ENCODE measurements at places on chromosomes 5 and 9. TPM values are rescaled to one million over a fixed set of nuclear protein-coding genes. Genes with fewer than 3 reads are reported as not detected.
A peak's percentile ranks its signal among the peaks of the same experiment; 100 is the strongest.

F2RL2 gene
- 3.5 TPM for total RNA-seq

SPINK4 gene
- not detected for total RNA-seq

GRCh38 chr5:122014236-122014935 lies 52.6 kb downstream of the SRFBP1 start:
- DNase-seq: no peak

- DNase-seq: no peak
Observed at GRCh38 chr9:121974421-121974820, 118.7 kb downstream of the TTLL11 start.

DNA sequence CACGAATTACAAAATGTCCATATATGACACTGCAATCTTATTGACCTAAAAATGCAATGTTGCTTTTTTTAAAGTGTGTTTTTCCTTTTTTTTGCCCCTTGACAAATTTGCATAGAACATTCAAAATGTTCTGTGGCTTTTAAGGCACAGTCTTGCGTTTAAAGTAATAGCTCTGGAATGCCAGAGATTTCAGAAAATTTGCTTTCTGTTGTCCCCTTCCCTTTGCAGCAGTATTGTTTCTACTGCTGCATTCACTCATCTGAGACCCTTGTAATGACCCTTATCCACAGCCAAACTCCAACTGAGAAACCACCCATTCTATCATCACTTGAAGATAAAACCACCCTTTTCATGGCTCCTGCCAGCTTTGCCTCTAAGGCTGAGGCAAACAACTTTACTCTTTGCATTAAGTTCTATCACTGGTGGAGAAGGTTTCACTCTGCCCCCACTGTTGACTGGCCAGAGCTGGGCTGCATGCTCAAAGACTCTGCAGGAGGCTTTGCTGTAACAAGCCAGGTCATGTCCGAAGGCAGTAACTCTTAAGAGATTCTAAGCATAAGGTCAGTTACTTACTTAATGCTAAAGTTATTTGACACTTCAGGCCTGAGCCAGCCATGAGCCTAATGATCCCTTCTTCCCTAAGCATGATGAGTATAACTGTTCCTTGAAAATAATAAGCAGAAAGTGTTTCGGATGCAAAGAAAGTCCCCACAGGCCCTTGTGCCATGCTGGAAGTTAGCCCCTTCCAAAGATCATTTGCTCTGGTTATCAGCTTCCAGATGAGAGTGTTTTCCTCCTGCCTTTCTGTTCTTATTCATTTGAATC lies 101.9 kb downstream of the CD180 start:
- DNase-seq: no peak

DNA sequence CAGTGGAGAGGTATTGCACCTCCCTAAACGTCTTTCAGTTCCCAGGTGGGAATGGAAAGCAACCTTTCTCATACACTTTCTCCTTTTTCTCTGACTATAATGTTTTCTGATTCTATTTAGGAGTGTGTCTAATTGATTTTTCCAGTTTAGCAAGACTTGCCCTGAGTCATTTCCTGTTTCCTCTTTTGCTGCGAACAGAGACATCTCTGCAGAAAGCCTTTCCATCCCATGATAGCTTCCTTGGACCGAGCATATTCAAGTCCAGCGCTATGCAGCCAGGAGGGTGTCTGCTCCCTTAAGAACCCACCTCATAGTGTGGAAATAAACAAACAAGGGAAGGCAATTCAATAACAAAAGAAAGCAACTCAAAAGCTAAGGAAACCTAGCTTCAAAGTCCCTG lies 60.0 kb upstream of the CDH6 start:
- no peak for DNase-seq

ZDHHC11 gene
- 13.1 TPM for total RNA-seq

GRCh38 chr5:78546276-78546996 lies 102.1 kb downstream of the LHFPL2 start:
- no peak for DNase-seq

- DNase-seq: no peak
Observed at GRCh38 chr5:140234377-140234989, 59.5 kb downstream of the CYSTM1 start.

AFAP1L1 gene
- 9.6 TPM for total RNA-seq

DNA sequence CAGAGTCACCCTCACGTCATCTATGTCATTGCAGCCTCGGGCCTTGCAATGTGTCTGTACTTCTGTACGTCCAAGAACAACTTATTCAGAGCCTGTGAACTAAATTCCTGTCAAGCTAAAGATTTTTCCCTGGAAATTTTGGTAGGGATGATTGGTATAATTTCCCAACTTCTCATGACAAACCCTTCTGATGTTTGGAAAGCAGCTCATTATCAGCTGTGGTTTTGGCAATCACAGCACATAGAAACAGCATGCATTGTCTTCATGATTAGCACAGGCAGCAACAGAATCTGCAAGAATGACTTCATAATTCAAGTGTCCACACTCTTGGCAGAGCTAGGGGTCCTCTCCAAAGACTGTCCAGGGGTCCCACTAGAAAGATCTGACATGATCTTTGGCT lies 49.5 kb downstream of the APBA1 start:
- DNase-seq: no peak

DNA sequence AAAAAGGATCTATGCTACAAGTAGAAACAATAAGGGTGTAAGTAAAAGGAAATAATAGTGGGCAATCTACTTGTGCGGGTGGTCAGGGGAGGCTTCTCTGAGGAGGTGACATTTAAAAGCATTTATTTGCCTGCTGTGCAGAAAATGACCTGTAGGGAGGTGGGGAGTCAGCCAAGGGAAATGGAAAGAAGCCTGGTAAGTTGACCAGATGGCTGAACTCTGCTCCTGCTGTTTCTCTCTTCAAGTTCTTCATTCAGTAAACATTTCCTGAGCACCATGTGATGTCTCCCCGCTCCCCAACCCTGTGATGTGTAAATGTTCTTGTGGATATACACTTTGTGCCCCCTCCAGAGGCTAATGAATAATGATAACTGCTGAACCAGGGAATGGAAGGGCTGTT lies 9.9 kb upstream of the SPIN1 start:
- no peak for DNase-seq

DNA sequence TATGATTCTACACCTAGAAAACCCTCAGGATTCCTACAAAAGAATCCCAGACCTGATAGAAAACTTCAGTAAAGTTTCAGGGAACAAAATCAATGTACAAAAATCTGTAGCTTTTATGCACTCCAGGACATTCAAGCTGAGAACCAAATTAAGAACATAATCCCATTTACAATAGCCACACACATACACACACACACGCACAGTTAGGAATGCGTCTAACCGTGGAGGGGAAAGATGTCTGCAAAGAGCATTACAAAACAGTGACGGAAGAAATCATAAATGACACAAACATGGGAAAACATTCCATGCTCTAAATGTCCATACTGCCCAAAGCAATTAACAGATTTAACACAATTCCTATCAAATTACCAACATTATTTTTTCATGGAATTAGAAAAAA lies 51.4 kb upstream of the CAST start:
- DNase-seq: no peak

DNA sequence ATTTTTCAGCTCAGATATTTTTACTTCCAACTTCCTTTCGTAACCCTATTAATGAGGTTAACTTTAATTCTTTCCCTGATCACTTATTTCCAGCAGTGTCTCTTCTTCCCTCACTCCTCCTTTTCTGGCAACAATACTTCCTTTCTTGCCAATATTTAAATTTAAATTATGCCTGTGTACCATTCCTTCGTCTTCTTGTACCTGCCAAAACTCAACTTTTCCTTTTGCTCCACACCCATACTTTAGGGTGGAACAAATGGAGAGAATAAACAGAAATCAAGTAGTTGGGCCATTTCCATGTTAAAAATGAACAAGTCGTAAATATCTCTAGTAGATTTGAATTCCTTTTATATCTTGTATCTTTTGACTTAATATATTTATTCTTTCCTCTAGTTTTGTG lies 66.0 kb downstream of the FER start:
- DNase-seq: no peak

DNA sequence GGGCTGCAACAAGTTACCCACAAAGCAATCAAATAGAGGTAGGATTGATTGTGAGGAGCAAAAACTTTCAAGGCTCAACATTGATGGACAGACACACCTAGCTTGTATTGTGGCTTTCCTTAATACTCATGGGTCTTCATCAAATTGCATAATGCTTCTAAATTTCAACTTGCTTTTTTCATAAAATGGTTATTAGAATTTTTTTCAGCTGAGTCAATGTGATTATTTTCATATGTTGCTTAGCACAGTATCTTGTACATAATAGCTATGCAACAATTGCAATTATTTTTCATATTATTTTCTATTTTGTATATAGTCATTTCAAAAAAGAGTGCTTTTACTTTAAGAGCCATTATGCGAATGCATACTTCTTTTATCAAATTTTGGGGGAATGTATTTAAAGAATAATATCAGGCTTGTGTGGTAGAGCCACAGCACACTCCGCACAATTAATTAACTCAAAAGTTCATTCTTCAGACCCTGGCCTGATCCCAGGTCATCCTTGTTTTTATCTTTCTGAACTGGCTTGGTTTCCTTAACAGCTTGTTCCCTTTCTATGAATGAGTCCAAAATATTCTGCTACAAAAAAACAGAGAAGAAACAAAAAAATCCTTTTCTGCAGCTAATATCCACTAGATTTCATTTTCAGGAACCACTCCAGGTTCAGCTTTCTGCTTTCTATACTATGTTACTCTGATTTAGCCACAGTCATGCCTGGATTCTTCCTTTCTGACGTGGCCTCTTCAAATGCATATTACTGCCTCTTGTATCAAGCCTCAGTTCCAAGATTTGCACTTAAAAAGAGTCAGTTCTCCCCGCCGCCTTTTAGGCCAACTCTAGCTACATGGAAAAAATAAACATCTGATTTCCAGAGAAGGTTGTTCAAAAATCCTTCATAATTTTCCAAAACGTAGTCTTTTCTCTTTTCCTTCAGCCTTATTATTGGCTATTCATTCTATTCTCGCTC lies 45.3 kb upstream of the CDH9 start:
- DNase-seq: no peak

PSIP1 gene
- total RNA-seq: 67.8 TPM

PCDHGC4 gene
- total RNA-seq: not detected

GRCh38 chr5:160665460-160665859 lies 186.6 kb downstream of the ATP10B start:
- no peak for DNase-seq

DNA sequence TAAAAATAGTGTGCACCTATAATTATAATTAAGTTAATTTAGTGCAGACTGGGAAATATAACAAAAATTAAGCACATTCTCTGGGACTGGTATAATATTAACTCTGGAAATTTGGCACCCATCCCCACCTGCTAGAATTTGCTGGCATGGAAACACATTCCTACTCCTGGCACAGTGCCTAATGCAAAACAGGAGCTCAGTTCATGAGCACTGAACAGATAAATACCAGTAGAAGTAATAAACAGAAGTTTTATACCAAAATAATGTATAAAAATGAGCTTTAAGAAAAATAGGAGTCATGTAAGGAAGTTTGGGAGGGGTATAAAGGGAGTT lies 23.7 kb upstream of the NPR3 start:
- no peak for DNase-seq

DNA sequence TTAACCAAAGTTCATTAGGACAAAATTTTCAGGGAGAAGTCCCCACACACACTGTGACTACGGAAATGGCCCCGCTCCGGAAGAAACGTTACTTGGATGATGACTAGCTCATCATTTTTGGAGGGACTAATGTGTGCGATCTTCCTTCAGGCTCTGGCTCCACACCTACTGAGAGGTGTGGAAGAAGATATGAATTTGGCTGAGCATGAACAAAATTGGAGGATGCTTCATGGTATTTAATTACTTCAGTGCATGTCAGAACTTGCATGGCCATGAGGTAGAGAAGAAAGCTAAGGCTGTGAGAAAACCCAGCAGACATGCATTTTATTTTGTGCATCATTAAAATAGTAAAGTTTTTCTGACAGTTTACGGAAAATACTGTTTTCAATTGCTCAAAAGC lies 202.1 kb upstream of the TLE4 start:
- DNase-seq: no peak

DNA sequence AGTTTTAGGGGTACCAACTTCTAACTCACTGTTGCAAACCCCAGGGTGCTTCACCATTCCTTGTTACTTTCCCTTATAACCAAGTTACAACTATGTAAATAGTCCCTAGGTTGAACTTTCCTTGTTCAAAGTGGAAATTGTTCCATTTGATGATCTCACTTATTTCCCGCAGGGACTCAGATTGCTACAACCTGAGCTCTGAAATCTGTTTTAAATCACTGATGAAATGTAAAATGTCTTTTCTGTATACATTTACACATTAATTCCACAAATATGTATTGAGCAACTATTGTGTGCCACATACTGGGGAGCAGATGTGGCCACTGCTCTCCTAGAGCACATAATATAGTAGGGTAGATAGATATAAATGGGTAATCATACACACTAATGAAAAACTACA lies 69.1 kb upstream of the TARS1 start:
- peak; percentile 12 for DNase-seq

DNA sequence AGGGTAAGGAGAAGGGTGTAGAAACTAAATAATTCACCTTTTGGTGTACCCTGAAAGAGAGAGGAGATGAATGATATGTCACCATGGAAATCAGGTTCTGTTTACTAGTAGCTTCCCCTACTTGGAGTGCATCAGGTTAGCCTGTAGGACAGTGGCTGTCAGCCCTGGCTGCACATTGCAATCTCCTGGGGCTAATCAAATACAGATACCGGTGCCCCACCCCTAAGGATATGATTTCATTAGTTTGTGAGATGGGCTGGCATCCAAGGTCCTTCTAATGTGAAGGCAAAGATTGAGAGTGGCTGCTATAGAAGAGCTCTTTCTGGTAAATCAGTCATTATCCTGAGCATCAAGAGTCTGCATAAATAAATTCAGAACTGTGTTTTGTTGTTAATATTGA lies 47.2 kb downstream of the INSYN2B start:
- no peak for DNase-seq

SPATA31D4 gene
- not detected for total RNA-seq

DNA sequence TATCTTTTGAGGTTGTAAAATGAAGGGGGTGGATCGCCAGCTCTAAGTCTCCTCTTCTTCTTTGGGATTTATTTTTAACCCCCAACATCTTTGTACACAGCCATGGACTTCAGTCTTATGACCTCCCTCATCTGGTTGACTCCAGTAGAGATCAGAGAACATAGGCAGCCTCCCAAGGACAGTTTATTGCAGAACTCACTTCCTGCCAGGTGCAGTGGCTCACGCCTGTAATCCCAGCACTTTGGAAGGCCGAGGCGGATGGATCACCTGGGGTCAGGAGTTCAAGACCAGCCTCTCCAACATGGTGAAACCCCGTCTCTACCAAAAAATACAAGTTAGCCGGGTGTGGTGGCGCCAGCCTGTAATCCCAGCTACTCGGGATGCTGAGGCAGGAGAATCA lies 2.8 kb upstream of the BHMT start:
- no peak for DNase-seq

- no peak for DNase-seq
Observed at GRCh38 chr5:79503794-79504495, 10.0 kb downstream of the HOMER1 start.

PCDHB15 gene
- not detected for total RNA-seq

TSSK1B gene
- not detected for total RNA-seq

CTSV gene
- total RNA-seq: 47.3 TPM

MCIDAS gene
- 1.1 TPM for total RNA-seq

- DNase-seq: no peak
Observed at GRCh38 chr9:77770340-77770739, 122.2 kb upstream of the GNA14 start.
